ENCODE measurements at places on chromosomes 2 and 18.

DNA sequence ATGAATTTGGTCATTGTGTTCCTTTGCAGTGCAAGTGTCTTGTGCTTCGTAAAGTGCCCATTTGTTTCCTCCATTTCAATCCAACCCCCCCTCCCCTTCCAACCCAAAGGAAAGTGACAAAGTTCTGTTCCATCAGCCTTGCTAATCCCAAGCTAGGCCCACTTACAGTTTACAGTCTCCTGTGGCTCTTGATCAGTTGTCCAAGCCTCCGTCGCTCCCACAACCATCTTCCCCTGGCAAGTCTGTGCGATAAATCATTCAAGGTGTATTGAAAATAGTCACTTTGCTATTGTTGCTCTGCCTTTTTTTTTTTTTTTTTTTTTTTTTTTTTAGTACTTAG lies 6.5 kb downstream of the POU3F3 start:
- no peak for DNase-seq

DNA sequence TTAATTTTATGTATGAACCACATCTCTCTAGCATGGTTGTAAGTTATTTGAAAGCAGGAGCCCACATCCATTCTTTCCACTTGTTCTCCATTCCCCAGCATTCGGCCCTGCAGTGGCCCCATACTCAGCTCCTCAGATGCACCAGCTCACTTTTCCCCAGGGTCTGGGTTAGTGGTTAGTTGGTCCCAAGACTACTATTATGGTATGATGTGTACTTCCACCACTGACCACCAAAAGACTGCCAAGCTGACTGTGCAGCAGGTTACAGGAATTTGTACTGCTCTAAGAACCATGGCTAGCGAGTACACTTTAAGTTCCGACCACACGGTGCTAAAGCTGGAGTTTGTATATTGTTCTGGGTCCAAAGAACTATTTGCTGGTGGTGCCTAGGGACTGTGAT lies 413.6 kb upstream of the TCF4 start:
- no peak for DNase-seq

- DNase-seq = no peak
Measured at GRCh38 chr2:235745597-235745996, 251.8 kb downstream of the AGAP1 start.

- DNase-seq = no peak
Measured at GRCh38 chr2:160474891-160475787, 18.5 kb downstream of the RBMS1 start.

DNA sequence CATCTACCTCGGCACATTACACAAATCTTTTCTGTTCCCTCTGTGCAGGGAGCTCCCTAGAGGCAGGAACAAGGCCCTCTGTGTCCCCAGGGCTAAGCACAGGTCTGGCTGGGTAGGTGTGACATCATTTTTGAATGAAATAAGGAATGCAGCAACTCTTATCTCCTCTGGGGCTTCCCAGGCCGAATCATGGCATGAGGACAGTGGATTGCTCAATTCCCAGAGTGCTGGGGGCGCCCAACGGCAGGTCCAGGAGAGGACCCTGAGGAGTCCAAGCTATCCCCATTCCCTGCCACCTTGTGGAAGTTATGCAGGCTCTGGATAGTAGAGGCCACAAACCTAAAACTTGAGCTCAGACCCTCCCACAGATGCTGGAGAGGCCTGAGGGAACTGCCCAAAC lies 158.0 kb upstream of the RAB6C start:
- no peak for DNase-seq

GRCh38 chr2:150561076-150561475 lies 73.6 kb upstream of the RND3 start:
- no peak for DNase-seq

- DNase-seq = no peak
Measured at GRCh38 chr2:30074023-30074422, 72.8 kb upstream of the YPEL5 start.

- no peak for DNase-seq
Measured at GRCh38 chr2:31127931-31128330, 10.3 kb downstream of the GALNT14 start.

DNA sequence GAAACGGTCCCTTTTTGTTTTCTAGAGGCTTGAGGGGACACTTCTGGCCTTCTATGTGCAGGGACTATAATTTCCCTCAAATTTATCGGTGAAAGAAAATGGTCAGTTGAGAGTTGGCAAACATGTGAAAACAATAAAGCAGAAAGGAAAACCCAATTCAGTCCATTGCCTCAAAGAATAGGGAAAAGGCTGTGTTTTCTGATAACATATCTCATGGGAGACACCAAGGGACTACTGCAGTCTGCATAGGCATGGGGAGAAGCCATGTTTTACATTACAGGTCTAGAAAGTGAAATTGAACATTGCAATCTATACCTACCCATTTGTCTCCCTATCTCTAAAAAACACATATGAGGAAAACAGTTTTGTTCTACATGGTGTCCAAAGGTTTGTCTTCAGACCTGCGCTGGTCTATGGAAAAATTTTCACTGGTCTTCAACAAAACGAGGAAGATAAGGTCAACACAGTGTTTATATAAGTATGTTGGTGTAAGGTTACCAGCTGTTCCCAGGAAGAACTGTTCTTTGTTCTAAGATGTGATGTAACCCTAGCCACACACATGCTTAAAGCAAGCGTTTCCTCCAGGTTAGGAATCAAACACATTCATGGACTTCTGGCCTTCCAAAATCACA lies 179.7 kb downstream of the MREG start:
- DNase-seq = no peak

GRCh38 chr2:55511508-55512124 lies 7.9 kb upstream of the CFAP36 start:
- DNase-seq = no peak

- no peak for DNase-seq
Measured at GRCh38 chr2:144553379-144553778, 33.5 kb upstream of the ZEB2 start.

DNA sequence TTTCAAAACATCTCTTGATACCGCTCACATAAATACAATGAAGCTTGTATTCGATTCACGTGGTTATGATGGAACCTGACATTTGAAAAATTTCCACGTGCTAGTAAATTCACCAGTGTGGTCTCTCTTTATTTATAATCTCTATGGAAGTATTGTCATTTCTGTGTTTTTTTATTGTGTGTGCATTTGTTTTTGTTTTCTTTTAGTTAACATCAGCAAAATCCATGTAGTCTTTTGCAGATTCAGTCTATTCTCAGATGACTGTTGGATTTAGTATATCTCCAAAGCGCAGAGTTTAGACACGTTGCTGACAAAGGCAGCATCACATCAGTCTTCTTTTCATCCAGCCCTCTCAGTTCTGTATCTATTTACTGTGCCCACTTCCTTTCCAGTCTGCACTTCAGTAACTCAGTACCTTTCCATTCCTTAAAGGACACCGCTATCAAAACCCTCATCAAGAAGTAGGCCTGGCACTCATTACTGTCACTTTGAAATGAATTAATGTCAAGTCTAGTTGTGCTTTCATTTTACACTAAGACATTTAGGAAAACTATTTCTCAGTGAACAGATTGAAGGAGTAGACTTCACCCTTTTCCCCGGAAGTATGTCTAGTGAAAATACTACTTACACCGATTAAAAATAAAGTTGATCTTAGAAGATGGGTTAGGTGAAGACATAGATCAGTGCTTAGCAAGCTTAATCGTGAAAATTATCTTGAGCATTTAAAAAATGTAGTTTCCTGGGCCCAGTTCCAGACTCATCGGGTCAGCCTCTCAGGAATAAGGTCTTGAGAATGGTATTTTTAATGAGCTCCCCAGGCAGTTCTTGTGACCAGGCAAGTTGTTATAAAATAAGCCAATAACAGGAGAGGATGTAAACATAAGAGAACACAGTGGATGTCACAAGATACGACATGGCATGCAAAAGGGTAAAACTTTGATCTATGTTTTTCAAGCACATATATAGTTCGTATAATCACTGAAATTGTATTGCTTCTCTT lies 506.8 kb upstream of the ZEB2 start:
- no peak for DNase-seq

- DNase-seq = no peak
Measured at GRCh38 chr2:221420245-221420644, 151.9 kb downstream of the EPHA4 start.

DNA sequence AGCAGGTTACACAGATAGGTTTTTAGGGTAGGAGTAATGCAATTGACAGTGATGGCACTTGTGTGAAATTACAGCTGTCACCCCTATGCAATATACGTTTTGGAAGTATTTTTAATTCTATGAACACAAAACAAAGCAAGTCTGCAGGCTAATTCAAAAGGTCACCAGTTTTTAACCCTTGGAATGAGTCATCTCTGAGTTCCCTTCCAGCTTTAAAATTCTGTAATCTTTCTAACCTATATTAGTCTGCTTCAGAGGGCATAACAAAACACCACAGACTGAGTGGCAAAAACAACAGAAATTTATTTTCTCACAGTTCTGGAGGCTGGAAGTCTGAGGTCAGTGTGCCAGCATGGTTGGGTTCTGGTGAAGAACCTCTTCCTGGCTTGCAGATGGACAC lies 596.9 kb upstream of the HNMT start:
- DNase-seq = no peak

DNA sequence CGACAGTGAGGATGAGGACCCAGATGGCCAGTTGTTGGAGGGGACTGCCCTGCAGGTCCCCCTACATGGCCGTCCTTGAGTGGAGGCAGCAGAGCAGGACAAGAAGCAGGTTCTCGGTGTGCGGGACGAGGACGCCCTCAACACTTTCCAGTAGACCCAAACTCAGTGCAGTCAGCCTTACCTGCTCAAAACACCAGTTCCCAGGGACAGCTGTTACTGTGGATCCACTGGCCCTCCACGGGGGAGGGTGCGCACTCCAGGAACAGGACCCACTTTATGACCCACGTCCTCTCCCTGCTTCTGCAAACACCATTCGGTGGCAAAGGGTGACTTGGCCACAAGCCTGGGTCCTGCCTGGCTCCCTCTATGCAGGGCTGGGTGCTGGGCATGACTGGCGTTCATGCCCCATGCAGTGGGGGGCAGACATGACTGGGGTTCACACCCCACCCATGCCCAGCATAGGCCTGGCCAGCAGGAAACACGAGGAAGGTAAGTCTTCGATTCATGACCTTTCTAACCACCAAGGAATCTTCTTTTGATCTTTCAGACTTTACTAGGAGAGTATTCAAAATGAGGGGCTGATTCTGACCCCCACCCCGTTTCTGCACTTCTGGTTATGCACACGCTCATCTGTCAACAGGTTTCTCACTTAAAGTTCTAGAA lies 233.7 kb downstream of the HDAC4 start:
- no peak for DNase-seq

- no peak for DNase-seq
Measured at GRCh38 chr2:45781464-45781811, 130.0 kb downstream of the PRKCE start.

DNA sequence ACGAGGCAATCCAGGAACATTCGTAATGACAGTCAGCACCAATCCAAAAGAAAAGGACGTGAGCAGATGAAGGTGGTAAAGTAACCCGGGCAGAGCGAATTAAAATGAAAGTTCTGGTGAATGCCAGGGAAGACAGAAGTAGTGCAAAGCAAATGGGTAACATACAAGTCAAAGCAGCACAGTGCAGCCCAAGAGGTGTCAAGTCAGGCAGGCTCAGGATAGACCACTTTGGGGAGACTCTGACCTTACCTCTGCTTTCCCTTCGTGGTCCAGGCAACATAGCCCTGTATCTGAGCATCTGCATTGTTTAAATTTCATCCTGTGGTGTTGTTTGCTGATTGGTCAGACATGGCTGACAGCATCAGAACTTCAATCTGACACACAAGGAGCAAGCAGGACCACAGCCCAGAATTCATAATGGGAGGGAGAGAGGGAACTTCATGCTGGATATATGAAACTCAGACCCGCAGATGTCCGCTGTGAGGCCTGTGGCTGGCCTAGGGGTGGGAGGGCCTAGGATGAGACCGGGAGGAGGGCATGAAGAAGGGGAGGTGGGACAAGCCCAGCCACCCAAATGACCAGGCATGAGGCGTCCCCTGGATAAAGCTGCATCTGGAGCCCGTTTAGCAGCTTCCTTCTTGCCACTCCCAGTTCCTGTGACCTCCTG lies 285.7 kb downstream of the TCF4 start:
- DNase-seq = no peak

DNA sequence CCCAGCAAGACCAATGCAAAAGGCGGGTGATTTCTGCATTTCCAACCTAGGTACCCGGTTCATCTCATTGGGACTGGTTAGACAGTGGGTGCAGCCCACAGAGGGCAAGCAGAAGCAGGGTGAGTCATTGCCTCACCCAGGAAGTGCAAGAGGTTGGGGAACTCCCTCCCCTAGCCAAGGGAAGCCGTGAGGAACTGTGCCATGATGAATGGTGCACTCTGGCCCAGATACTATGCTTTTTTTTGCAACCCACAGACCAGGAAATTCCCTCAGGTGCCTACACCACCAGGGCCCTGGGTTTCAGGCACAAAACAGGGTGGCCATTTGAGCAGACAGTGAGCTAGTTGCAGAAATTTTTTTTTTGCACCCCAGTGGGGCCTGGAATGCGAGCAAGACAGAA lies 662.6 kb upstream of the ACVR2A start:
- DNase-seq = peak; percentile 30

GRCh38 chr18:12046751-12047335 lies 46.8 kb upstream of the ANKRD62 start:
- no peak for DNase-seq

GRCh38 chr2:164960159-164960558 lies 4.8 kb upstream of the SLC38A11 start:
- DNase-seq = no peak

DNA sequence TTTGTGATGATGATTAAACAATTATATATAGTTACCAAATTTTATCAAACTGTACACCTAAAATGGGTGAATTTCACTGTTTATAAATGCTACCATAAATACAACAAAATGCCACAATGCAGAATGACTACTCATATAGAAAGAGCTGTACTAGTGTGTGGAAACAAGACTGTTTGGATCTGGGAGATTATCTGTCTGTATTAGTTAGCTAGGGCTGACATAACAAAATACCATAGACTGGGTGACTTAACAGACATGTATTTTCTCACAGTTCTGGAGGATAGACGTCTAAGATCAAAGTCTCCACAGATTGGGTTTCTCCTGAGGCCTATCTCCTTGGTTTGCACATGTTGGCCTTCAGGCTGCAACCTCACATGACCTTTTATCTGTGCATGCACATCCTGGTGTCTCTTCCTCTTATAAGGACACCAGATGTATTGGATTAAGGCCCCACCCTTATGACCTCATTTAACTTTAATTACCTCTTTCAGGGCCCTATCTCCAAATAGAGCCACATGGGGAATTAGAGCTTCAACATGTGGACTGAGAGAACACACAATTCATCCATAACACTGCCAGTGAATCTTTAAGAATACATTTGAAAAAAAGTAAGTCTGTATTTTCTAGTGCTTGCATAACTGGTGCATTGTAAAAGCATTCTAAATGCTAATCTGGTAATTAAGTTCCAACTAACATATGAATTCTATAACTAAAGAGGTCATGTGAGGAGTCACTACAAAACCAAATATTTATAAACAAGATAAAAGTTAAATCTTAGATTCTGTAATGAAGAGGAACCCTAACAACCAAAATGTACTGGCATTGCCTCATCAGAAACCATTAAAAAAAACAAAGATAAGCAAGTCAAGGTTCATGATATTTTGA lies 699.6 kb downstream of the NYAP2 start:
- no peak for DNase-seq

- DNase-seq = no peak
Measured at GRCh38 chr2:70480468-70480867, 73.2 kb downstream of the TGFA start.

Data from activated T-cell treated with anti-CD3 and anti-CD28 coated beads for 48 hours (primary cell).